ENCODE measurements at places on chromosomes 3 and 15. TPM values are rescaled to one million over a fixed set of nuclear protein-coding genes. Genes with fewer than 3 reads are reported as not detected.

GRCh38 chr3:13256845-13257244, 163.3 kb downstream of the NUP210 start:
- no peak for DNase-seq

GRCh38 chr15:67806536-67806935, 18.8 kb upstream of the SKOR1 start:
- DNase-seq, result no peak

DNA sequence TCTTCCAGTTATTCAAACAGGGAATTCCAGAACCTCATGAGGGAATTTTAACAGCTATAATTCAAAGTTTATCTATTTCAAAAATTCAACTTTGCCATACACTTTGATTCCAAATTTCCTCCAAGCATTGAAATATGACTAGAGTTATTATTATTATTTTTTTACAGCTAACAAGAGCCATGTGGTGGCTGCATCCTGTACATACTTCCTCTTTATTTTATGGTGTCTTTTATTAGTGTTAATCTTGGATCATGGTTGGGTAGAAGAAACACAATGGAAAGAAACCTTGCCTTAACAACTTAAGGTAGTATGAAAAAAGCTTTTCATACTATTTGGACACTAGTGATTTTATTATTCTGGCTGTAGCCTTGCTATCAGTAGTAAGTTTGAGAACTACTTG, 52.7 kb downstream of the TFG start:
- DNase-seq, result no peak

DNA sequence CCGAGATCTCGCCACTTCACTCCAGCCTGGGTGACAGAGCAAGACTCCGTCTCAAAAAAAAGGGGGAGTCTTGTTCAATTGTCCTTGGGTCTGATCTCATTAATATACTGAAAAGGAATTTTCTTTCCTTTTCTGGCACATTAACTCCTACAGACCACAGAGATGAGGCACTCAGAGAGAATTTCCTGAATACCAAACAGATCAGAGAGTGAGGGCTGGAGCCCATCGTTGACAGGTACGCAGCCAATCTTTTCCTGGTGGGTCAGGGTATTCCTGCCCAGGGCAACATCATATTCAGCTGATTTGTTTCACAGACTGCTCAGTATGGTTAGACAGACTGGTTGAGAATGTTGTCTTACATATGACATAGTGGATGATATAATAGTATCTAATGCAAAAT, 82.8 kb upstream of the TNFSF10 start:
- DNase-seq, result no peak

ILDR1 gene
- total RNA-seq, result 1.2 TPM

PPP2R3A gene
- 28.7 TPM for total RNA-seq

DNA sequence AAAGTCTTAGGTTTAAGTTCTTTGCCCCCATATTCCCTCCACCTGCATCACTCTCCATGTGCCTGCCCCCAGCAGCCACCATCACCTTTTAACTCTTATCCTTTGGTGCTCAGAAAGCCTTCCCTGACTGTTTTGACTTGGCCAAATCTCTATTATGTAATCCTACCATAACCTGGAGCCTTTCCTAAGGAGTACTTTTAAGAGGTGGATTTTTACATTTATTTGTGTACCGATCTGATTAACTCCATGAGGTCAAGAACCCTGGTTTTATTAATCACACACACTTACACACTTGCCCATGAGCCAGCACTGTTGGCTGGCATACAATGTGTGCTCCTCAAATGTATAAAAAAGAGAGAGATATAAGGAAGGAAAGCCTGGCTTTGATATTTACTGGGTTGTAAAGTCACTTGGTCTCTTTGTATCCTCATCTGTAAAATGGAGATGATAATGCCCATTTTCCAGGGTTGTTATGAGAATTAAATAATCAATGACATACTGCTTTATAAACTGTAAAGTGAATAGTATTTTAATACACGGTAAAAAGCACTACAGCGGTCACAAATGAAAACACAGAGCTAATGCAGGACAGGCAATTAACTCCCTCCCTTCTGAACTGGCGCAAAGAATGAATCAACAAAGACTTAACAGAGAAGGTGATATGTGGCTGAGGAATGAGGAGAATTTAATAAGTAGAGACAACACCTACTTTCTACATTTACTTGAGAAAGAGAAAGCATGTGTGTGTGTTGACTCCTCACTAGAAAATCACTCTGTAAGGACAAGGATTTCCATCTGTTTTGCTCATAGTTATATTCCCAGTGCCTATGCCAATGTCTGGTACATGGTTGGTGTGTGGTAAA, 45.4 kb downstream of the ATP13A4 start:
- no peak for DNase-seq

GRCh38 chr15:80721476-80721875, 26.4 kb downstream of the ABHD17C start:
- DNase-seq, result no peak

GRCh38 chr3:188431553-188431952, 277.6 kb downstream of the LPP start:
- DNase-seq, result no peak

Data from urinary bladder (tissue), 4 donors.